ENCODE measurements at places on chromosomes 4 and X.

- no peak for DNase-seq
Observed at GRCh38 chr4:83283181-83283580, 1.4 kb downstream of the COQ2 start.

DNA sequence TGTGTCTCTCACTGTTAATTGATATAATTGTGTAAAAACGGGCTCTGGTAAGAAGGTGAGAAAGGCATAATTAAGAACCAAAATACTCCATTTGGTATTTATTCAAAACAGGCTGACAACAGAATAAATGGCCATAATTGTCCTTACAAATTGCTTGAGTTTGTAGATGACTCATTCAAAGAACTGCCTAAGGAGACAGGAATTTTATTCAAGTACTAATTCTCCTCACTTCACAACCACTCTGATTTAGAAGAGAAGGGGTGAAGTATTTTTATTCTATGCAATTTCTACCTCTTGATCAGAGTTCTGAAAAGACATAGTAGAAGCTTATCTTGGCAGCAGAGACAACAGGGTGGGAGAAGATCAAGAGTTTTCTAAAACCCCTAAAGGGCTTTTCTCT, 43.1 kb downstream of the ATP11C start:
- no peak for DNase-seq

GRCh38 chrX:106935175-106935574, 15.0 kb downstream of the CLDN2 start:
- no peak for DNase-seq

DNA sequence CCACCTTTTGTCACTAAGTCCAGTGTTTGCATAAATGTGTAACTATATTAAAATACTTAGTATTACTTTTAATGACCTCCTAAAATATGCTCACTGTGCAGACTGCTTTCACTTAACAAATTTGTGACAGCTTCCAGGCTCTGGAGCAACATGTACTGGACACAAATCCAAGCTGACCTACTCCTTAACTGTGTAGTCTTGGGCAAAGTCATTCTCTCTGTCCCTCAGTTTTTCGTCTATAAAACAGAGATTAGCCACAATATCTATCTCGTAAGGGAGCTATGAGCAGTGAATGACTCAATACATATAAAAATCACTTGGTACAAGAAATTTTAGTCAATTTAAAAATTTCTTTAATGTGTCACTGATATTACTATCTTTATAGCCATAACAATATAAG, 20.4 kb upstream of the RAB40A start:
- no peak for DNase-seq

DNA sequence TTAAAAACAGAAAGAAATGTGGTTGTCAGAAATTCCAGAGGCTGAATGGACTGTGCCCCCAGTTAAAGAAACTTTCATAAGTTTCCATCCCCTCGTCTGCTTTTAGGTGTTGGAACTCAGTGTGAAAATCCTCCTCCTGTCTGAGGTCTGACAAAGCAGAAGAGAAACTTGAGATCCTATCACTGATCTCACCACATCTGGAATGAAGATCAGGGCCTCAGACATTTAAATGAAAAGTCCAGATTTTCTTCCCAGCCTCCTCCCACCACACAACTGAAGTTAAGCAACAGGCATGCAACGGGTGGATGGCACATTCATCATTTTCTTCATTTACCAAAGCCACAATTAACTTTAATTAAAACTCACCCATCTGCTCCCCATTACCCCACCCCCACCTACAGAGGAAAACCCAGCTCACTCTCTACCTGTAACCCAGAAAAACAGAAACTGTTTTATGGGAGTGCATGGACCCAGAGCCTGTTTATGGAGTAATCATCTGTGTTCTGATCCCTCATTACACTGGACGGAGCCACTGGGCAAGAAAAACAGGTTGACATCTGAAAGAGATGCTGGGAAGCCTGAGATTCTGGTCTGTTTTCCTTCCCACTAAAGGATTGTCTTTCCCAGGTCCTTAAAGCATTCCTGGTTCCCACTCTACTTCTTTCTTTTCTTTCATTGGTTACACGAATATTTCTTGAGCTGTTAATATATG, 58.1 kb upstream of the HOPX start:
- no peak for DNase-seq

DNA sequence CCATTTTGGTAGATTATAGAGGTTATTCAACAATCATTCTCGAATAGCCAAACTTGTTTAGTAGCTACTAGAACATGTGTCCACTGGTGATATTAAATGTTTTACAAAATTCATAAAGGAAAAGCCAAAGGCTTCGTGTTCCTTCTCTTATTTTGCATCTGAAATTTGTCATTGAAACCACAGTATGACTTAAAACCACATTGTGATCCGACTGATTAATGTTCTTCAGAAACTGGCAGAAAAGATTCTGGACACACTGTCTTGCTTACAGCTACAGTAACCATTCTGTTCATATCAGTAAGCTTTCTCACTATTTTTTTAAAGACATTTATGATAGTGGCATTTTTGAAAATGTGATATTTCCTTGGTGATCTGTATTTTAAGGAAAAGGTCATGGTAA, 2.6 kb upstream of the SMARCA1 start:
- no peak for DNase-seq

DNA sequence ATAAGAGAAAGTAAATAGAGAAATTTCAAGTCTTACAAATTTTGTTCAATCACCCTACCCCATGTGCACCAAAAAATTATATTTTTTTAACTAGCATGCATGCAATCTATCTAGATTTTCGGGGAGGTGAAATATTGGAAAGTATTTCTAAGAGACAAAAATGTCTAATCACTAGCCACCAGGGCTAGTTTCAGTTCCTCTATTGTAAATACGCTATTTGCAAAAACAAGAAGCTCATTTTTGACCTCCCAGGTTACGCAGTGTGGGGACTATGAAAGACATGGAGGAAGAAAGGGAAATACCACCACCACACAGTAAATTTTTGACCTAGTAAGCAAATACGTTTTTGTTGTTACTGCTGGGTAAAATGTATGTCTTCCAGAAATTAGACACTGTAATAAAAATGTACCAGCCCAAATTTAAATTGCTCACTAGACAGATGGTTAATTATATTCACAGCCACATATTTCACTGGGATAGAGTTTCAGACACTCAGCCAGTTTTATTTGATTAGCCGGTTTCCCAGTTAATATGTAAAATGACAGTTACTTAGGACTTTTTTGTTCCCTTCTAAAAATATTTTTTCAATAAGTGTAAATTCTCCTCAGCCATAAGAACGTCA, 2.2 kb downstream of the NEXMIF start:
- no peak for DNase-seq

GRCh38 chrX:10747975-10748374, 127.6 kb upstream of the MID1 start:
- DNase-seq = no peak

GRCh38 chr4:138404801-138405200, 162.7 kb upstream of the SLC7A11 start:
- DNase-seq = no peak

DNA sequence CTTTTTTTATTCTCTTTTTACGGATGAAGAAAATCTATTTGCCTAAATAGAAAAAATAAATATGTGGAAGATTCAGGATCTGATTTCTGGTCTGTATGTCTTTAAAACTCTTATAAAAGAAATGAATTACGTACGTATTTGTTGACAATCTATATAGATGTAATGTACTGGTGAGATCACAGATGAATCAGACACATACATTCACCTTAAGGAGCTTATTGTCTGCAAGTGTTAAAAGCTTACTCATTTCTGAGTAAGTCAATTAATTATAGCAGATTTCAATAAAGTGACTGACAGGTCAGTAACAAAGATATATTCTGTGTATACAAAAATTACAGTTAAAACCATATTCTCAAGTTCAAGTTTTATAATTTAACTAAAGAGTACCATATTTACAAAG, 66.6 kb upstream of the NAF1 start:
- no peak for DNase-seq

DNA sequence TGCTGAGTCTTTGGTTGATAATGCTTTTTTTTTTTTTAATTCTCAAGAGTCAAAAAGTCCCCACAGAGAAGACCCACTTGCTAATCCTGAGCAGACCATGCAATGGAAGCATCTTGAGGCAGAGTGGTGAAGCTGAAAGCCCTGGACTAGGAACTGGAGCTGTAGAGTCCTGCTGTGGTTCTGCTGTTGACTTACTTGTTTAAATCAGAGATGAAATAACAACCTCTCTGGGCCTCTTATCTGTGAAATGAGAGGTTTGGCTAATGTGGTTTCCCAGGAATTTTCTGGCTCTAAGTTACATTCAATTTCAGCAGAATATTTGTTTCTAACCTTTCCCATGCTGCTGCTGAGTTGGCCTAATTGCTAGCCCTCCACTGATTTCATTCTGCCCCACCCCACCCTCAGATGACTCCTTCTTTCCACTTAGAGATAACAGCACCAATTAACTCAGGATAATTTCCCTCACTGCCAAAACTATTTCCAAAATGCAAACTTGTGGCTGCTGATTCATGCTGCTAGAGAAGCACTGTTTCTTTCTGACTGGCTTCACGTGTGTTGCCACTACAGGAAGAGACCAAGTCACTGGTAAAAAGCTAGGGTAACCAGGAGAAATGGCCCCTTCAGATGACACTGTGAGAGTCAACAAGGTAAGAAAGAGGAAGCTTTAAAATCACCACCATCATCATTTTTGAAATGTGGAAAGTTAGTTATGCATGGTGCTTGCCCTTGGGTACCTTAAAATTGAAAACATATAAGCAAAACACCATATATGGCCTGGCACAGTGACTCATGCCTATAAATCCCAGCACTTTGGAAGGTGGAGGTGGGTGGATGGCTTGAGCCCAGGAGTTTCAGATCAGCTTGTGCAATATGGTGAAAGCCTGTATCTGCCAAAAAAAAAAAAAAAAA, 326.4 kb downstream of the DCHS2 start:
- no peak for DNase-seq

DNA sequence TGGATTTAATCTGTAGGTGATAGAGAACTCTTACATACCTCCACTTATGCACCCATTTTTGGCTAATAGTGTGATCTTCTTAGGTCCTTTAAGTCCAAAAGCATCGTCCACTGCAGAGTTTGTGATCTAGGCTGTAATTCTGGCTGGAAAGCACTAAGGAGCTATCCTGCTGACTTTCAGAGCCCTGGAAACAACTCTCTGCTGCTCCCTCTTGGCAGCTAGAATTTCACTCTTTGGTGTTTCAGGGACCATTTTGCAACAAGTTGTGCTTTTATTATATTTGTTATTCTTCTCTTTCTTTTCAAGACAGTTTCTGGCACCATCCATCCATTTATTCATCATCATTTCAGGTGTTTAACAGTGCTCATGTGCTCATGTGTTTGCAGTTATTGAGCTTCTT, 130.0 kb downstream of the RBM46 start:
- no peak for DNase-seq

DNA sequence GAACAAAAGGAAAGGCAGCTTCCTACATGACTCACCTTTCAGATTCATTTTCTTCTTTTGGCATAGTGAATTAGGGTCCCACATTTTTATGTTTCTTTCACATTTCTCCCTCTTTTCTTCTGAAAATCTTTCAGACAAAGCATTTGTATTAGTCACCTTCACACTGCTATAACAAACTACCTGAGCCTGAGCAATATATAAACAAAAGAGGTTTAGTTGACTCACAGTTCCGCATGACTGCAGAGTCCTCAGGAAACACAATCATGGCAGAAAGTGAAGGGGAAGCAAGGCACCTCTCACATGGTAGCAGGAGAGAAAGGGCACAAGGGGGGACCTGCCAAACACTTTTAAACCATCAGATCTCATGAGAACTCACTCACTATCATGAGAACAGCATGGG, 36.9 kb downstream of the MAGEA9 start:
- DNase-seq = no peak

- DNase-seq = no peak
Observed at GRCh38 chr4:98583265-98583664, 75.1 kb downstream of the TSPAN5 start.

DNA sequence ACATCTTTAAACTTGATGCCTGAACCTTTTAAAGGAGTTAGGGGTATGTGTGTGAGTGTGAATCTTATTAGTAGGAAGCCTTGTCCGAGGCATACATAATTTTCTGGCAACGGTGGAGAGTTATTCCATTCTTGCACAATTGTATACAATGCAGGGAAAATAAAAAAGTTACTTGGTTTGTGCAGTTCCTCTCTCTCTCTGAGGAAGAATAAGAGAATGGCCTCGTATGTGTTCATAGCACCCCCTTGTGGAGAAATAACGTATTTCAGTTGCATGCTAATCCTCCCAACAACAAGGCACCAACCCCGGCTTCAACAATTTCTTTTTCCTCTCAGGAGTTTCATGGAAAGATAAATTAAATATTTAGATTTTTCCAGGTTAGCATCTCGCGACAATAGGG, 33.7 kb upstream of the FGF13 start:
- DNase-seq = no peak

DNA sequence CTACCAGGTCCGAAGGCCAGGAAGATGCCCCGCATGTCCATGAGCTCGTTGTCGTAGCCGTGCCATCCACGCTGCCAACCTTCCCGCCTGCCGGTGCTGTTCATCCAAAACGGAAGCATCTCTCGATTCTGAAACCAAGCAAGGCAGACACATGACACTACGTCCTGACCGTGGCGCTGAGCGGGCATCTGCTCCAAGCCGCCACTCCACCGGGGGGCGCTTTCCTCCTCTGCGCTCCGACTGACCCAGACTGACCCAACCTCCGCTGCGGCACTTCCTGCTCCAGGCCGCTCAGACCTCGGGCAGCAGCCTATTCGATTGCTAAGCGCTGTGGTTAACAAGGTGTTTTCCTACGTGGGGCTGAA, 120.5 kb downstream of the ENPP6 start:
- no peak for DNase-seq

- no peak for DNase-seq
Observed at GRCh38 chrX:151970027-151970426, 4.4 kb downstream of the GABRE start.
